Esophagus squamous epithelium (tissue), 5 donors: ENCODE measurements at places on chromosomes 7 and 10.

GRCh38 chr7:151540146-151540545, 20.5 kb upstream of the RHEB start:
- no peak for DNase-seq

- DNase-seq, result no peak
Observed at GRCh38 chr7:2275101-2275500, 33.1 kb downstream of the NUDT1 start.

DNA sequence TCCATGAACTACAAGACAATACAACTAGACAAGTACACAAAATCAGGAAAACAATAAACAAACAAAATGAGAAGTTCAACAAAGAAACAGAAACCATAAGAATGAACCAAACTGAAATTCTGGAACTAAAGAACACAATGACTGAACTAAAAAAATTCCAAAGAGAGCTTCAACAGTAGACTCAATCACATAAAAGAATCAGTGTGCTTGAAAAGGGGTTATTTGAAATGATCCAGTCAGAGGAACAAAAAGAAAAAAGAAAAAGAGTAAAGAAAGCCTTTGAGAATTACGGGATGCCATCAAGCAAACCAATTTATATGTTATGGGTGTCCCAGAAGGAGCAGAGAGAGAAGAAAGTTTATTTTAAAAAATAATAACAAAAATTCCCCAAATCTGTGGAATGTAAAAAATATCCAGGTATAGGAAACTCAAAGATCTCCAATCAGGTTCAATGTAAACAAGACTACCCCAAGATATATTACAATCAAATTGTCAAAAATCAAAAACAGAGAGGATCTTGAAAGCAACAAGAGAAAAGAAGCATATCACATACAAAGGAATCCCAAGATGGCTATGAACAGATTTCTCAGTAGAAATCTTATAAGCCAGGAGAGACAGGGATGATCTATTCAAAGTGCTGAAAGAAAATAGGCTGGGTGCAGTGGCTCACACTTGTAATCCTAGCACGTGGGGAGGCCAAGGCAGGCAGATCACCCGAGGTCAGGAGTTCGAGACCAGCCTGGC, 18.7 kb downstream of the COG5 start:
- no peak for DNase-seq

DNA sequence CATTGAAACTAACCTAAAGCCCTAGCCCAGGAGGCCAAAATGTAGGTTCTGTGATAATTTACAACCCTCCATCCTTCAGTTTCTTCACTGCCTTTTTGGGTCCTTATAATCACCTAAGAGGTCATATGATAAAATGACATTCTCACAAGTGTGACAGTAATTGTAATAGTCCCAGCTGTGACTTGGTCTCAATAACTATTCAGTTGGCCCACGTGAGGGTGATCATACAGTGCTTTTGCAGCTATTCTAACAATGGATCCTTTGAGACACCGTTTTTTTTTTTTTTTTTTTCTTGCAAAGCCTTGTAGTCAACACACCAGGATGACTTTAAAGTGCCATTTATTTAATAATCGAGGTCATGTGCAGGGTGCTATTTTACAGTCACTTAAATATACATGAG, 760.0 kb downstream of the PHTF2 start:
- DNase-seq, result no peak

- no peak for DNase-seq
Observed at GRCh38 chr10:95462740-95463667, 98.2 kb downstream of the SORBS1 start.

DNA sequence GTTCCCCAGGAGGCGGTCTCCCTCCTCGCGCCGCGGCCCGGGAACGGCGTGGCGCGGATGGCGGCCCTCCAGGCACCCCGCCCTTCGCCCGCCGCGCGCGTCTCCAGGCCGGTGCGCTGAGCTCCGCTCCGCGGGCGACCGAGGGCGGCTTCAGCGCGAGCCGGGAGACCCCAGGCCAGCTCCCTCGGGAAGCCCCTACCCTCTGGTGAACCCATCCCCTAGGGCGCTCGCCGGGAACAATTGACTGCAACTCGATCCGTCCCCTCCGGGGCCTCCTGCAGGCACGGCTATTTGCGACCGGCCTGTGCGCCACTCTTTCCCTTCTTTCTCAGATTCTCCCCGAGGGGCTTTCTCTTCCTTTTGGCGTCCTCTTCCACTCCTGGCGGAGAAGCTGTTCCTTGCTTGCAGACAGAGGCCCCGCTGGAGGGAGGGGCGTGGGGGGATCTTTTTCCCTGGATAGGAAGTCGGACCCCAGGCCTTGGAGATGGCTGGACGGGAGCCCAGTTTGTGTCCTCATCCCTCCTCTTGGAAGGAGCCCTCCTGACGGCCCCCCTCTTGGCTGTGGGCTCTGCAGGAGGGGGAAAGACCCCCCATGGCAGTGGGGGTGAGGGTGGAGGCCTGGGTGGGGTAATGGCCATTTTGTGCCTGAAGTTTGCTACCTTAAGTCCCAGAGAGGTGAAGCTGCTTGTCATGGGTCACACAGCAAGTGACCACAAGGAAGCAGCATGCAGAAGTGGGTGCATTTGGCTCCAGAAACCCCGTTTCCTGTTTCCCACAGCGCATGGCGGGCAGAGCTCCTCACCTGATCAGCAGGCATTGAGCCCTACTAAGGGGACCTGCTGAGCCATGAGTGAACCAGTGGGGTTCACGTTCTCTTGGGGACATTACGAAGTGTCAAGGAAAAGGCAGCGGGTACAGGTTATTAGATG, 171.2 kb upstream of the TNRC18 start:
- DNase-seq, result no peak

- DNase-seq, result no peak
Observed at GRCh38 chr7:71601851-71602250, 469.9 kb downstream of the GALNT17 start.

DNA sequence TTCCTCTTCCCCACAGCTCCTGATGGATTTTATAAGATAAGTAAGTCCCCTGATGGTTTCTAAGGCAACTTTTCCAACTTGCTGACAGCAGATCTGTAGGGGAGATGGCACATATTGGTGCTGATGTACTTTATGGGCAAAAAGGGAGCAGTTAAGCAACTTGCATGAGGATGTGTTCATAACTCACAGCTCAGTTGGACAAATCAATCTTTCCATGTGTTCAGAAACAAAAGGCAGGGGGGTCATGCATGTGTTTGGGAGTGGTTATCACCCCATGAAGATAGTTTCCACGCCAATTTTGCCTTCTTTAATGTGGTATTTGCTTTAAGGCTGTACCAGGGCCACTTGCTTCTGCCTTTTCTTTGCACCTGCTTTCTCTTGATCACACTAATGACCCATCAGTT, 6.1 kb downstream of the RBM20 start:
- DNase-seq, result no peak

DNA sequence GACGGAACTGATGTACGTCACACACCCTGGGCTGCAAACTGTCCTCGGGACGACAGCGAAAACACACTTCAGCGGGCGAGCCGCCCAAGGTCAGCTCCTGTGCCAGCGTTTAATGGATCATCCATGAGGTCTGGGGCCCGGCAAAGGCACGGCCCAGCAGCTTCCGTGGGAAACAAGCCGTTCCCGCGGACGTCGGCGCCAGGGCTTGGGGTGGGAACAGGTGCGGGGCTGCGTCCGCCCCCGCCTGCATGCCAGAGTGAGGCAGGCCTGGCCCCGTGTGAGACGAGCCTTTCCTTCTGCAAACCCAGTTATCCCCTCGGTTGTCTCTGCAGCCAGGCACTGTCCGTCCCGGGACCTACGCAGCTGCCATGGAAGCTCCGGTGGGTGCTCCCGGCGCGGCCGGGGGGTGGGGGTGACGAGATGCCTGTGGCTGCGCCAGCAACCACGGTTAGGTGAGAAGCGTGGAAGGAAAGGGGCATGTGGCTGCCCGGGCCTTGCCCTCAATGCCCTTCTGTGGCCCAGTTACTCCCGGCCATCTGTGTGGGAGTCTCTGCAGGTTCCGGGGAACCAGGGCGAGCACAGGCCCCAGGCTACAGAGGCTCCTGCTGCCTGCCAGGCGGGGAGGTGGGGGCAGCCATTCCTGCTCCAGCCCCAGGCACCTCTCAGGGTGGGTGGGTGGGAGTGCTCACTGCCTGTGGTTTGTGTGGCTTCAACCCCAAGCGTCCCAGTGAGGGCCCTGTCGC, 42.2 kb upstream of the PDGFA start:
- no peak for DNase-seq

DNA sequence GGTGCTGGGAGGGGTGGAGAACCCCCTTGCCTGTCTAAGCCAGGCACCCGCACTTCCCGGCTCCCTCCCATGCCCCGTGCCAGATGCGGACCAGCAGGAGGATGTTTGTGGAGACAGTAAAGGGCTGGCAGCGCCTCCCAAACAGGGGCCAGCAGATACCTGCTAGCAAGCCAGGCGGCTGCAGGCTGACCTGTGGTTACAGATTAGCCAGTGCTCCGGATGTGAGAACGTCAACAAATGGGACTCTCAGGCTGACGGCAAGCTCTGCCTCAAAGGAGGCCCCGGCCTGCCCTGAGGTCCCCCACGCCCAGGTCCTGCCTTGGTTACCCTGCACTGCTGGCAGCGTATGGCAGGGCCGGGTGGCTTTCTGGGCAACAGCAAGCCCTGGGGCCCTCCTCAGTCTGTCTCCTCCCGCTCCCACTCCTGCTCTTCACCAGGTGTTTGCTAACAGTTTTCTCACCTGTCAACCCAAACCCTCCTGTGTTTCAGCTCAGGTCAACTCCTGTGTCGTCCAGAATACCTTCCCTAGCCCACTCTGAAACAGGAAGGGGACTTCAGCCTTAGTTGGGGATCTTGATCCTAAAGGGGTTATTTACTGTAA, 85.4 kb downstream of the NEURL1 start:
- no peak for DNase-seq

- DNase-seq, result no peak
Observed at GRCh38 chr10:91545384-91545783, 87.5 kb downstream of the PPP1R3C start.

DNA sequence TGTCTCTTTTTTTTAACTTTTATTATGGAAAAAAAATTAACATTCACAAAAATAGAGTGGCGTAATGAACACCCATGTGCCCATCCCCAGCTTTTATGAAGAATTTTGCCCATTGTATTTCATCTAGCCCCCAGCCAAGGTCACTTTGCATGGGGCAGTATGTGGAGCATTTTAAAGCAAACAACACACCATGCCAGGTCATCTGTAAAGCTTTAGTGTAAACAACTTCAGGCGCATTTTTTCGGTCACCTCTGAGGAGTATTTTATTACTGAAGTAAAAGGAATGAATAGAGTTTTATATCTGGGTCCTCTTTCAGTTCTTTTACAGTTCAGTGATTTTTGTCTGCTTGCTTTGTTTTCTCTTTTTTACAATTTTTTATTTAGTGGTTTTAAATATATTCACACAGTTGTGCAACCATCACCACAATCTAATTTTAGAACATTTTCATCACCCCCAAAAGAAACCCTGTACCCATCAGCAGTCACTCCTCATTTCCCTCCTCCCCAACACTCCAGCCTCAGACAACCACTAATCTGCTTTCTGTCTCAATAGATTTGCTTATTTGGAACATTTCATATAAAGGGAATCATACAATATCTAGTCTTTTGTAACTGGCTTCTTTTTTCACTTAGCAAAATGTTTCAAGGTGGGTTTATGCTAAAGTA, 87.9 kb downstream of the SLC37A3 start:
- DNase-seq, result no peak

GRCh38 chr7:121341933-121342332, 13.1 kb downstream of the WNT16 start:
- no peak for DNase-seq

- DNase-seq, result no peak
Observed at GRCh38 chr10:74300666-74301065, 149.6 kb downstream of the ADK start.

DNA sequence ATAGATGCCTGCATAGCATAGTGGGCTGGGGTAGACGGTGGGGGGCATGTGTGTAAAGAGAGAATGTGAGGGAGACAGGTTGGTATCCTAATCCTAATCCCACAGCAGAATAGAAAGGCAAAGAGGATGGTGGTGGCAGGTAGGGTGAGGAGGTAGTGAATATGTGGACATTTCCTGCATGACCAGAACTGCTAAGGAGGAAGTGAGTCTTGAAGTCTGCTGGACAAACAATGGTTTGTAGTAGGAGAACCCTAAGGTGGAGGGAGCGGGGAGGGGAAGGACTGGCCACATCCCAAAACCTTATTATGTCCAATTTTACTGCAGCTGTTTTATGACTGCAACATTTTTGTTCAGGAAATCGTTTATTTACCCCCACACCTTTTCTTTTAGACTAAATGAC, 279.7 kb downstream of the AUTS2 start:
- no peak for DNase-seq

GRCh38 chr10:90328459-90328858, 529.4 kb downstream of the HTR7 start:
- DNase-seq, result no peak

- DNase-seq, result no peak
Observed at GRCh38 chr10:85400981-85401695, 965.5 kb downstream of the GRID1 start.

DNA sequence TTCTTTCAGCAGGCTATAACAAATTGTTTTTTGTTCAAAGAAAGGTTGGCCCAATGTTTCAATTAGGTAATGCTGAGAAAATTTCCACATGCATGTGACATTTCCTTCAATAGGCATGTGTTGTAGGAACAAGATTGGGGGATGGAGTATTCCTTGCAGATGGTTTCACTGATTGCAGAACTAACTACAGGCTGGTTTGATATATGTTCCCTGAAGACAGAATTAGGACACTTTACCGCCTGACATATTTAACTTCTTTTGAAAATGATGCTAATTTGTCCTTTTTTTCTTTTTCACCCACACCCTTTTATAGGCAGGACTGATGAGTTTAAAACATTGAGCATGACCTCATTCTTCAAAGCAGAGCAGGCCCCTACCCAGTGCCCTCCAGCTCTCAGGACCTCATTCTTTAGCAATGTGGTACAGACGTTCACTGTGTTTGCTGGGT, 163.3 kb downstream of the CPED1 start:
- DNase-seq, result no peak

DNA sequence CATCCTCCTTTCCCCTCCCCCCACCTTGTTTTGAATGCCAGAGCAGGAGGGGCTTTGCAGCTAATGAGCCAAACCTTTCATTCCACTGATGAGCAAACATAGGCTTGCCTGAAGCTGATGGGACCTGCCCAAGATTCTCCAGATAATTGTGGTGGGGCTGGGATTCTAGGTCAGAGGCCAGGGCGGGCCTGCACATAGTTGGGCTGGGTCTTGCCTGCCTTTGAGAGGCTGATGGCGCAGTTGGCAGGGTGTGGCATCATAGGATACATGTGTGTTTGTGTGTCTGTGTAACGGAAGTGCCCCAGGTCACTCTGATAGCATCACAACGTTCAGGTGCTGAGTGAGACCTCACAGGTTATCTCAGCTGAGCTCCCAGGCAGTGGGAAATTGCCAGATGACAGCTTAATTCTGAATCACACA, 22.9 kb downstream of the BTBD16 start:
- DNase-seq, result no peak

GRCh38 chr10:108783897-108784296, 1139.4 kb downstream of the XPNPEP1 start:
- DNase-seq, result no peak

GRCh38 chr7:132397070-132397469, 179.2 kb downstream of the PLXNA4 start:
- DNase-seq, result no peak

DNA sequence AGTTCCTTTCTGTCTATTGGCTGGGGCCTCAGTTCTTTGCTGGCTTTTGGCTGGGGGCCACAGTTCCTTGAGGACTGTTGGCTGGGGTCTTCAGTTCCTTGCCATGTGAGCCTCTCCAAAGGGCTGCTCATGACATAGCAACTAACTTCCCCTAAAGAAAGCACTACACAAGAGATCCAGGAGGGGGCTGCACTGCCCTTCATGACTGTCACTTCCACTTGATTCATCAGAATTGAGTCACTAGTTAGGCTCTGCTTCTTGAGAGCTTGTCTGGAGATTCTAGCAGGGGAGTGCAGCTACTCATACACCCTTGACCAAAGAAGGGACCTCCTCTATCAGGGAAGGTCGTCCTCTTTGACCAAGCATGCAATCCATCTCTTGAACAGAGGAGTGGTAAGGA, 38.0 kb upstream of the MKX start:
- no peak for DNase-seq
